ENCODE measurements at places on chromosomes 11 and 22.

- DNase-seq, result no peak
These were observed 1374.2 kb downstream of the FAM181B start for GRCh38 chr11:81359476-81359875.

GRCh38 chr11:121109471-121109870, 8.4 kb downstream of the TECTA start:
- DNase-seq, result no peak

DNA sequence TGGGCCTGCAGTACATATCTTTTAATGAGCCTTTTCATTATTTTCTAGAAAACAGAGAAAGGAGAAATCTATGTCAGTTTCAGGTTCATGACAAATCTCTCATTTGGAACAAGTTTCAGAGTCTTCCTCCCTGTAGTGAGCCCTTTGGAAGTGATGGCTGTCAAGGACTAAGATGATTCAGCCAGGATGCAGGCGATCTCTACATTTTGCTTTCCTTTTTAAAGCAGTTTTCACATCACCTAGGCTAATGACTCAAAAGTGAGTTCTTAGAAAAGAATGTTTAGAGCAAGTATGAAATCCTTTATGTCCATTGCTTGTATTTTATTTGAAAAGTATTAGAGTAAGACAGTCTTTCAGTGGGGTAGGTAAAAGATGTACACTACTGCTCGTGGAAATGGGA, 130.1 kb downstream of the TRPC6 start:
- no peak for DNase-seq

DNA sequence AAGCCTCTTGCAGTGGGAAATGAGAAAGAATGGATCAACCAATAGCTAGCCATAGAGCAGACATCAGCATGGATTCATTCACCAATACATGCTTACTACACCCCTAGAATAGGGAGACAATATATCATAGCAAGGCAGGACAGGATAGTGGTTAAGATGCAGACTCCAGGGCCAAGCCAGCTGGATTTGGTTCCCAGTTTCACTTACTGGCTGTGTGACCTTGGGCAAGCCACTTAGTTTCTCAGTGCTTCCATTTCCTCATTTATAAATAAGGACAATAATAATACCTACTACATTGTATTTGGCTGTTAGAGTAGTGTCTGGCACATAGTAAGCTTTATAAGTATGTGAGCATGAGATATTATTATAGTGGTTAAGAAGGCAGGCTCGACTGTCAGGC, 7.1 kb downstream of the DCHS1 start:
- DNase-seq, result no peak

- no peak for DNase-seq
These were observed 33.1 kb upstream of the SPON1 start for GRCh38 chr11:13929395-13929891.

DNA sequence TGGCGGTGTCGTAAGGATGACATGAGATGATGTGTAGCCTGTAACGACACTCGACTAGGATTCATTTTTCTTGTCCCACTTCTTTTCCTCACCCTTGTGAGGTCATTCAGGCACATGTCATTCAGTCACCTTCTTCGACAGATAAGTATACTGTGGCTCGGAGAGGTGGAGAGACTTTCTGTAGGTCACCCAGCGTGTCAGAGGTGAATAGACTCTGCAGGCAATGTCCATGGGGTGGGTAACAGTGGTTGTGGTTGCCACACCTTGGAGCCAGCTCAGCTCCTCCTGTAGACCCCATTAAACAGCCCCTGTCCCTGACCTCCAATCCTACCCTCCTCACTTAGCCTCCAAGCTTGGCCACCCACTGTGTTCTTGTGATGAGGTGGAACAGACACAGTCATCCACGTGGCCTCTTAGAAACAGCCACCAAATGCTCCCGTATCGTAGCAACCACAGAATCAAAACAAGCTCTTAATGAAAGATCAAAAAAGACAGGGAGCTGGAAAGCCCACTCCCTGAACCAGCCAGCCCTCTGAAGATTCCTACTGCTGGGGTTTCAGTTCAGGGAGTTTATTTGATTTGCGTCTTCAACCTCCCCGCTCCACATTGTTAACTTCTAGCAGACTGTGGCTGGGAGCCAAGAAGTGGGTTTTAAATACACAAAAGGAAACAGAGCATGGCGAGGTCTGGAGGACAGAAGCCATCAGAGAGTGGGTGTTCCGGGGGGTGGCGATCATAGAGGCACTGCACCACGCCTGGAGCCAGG, 89.0 kb upstream of the GRK3 start:
- no peak for DNase-seq

DNA sequence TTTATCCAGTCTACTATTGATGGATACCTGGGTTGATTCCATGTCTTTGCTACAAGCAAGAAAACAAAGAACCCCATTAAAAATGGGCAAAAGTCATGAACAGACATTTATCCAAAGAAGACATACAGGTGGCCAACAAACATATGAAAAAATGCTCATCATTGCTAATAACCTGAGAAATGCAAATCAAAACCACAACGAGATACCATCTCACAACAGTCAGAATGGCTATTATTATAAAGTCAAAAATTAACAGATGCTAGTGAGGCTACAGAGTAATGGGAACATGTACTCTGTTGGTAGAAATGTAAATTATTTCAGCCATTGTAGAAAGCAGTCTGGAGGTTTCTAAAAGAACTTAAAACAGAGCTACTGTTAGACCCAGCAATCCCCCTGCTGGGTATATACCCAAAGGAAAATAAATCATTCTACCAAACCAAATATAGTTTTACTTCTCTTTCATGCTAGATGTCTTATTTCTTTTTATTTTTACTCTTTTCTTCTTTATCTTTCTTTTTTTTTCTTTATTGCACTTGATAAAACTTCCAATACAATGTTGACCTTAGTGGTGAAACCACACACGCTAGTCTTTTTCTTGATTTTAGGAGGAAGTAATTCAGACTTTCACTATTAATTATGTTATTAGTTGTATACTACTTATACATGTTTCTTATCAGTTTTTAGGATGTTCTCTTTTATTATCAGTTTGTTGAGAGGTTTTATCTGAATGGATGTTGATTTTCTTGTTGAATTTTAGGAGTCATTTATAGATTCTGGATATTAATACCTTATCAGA, 14.3 kb downstream of the TRIM22 start:
- no peak for DNase-seq

GRCh38 chr11:117094776-117095175, 3.5 kb downstream of the SIK3 start:
- DNase-seq, result no peak

DNA sequence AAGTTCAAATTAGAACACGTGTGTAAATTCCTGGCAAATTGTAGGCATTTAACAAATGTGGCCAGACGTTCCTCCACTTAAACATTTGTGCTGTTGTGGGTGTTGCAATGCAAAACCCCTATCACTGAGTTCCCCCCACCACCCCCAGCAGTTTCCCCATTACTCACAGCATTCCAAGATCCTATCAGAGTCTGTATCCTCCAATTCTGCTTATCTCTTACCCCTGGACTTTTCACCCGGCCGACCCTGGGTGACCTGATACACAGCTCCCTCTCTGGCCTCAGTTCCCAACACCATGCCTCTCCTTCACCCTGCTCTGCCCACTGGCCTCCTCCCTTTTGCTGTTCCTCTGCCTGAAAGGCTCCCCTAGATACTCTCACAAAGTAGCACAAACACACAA, 31.4 kb upstream of the AQP11 start:
- no peak for DNase-seq

- no peak for DNase-seq
These were observed 12.1 kb upstream of the ARHGAP8 start for GRCh38 chr22:44740307-44740706.

DNA sequence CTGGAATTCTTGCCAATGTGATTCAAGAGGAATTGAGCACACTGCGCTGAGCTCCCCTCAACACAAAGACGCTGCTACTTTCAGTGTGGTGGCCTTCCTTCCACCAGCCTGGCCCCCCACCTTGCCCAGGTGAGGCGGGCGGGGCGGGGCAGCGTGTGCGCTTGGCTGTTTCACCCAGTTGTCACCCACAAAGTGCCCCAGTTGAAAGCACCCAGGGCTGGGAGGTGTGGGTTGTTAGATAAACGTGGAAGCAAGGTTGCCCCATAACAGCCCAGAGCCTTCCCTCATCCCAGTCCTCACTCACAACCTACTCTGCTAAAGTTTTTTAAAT, 43.1 kb downstream of the CACNG2 start:
- no peak for DNase-seq

Measured in T-helper 9 cell (primary cell).